ENCODE measurements at places on chromosomes 16 and 17. TPM values are rescaled to one million over a fixed set of nuclear protein-coding genes. Genes with fewer than 3 reads are reported as not detected.

The ZG16 gene
- total RNA-seq, result not detected

The C17orf78 gene
- not detected for total RNA-seq

The IGFBP4 gene
- total RNA-seq, result 81.0 TPM

DNA sequence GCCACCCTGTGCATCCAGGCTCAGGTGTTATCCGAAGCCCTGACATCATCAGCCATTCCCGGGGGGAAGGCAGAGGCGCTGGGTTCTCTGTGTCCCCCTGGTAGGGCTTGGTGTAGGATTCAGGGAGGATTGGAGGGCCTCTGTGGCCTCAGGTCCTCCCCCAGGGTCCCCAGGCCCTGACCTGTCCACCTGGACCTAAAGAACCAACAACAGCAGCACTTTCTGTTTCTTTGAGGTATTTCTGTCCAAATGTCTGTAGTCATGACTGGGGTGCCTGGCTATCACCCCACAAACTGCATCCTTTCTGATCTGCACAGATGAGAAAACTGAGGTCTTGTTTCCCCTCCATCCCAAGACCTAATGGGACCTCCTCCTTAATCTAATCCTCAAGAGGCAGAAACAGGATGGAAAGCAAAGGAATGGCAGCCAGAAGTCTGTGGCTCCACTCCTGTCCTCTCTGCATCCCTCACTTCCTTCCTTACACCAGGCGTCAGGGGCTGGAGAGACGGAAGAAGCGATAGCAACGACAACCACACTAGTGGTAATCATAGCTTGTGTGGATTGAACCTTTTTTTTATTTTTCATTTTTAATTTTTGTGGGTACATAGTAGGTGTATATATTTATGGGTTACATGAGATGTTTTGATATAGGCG is 11.8 kb downstream of the NLRC5 start:
- no peak for DNase-seq

GRCh38 chr16:2838928-2839327 is 8.8 kb downstream of the ZG16B start:
- no peak for DNase-seq

GRCh38 chr16:73033271-73033998 is 14.5 kb downstream of the ZFHX3 start:
- DNase-seq, result no peak

DNA sequence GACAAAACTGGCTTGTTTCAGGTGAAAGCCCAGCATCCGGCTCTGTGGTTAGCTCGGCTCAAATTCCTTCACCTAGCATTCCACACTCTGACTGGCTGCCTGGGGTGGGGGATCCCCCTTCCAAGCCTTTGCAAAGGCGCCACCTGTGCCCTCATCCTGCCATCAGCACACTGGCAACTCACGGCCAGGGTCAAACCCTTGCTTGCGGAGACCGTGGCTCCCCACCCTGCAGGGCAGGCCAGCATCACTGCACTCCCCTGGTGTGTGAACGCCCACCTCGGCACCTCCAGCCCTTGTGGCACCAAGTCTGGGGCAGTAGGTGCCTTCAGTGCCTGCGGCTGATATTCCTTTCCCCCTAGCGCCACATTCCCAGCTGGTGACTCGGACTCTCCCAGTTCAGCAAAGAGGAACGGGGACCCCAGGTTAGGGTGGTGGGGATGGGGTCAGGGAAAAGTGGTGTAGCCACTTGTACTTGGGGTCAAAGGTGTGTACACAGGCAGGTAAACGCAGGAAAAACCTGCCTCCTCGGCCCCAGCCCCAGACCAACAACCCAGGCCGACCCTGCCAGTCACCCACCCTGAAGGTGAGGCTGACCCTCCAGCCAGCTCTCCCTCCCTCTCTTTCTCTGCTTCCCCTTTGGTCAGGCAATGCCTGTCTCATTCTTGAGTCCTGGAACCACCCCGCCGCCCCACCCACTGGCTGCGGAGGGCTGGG is 1.1 kb downstream of the FLII start:
- DNase-seq, result peak; percentile 74

Measured in right atrium auricular region (tissue), 2 donors.